ENCODE measurements at places on chromosomes 11 and 22.

DNA sequence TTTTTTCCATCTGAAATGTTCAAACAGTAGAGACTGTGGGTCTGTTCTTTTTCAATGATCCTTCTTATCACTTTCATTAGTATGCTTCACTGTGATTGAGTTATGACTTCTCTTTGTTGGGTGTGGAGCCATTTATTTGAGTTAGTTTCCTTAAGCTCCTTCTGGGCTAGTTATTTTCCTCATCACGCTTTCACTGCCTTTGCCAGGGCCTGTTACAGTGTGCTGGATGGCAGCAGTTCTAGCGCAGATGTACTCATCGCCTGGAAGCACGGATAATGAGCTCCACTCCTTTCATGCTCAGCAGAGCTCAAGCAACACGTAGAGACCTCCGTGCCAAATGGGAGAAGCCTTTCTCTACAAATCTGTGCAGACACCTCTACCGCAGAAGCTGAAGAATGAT lies 7.0 kb upstream of the ARHGAP42 start:
- DNase-seq: no peak

- no peak for DNase-seq
These were observed 15.2 kb upstream of the SLC6A5 start for GRCh38 chr11:20584093-20584774.

DNA sequence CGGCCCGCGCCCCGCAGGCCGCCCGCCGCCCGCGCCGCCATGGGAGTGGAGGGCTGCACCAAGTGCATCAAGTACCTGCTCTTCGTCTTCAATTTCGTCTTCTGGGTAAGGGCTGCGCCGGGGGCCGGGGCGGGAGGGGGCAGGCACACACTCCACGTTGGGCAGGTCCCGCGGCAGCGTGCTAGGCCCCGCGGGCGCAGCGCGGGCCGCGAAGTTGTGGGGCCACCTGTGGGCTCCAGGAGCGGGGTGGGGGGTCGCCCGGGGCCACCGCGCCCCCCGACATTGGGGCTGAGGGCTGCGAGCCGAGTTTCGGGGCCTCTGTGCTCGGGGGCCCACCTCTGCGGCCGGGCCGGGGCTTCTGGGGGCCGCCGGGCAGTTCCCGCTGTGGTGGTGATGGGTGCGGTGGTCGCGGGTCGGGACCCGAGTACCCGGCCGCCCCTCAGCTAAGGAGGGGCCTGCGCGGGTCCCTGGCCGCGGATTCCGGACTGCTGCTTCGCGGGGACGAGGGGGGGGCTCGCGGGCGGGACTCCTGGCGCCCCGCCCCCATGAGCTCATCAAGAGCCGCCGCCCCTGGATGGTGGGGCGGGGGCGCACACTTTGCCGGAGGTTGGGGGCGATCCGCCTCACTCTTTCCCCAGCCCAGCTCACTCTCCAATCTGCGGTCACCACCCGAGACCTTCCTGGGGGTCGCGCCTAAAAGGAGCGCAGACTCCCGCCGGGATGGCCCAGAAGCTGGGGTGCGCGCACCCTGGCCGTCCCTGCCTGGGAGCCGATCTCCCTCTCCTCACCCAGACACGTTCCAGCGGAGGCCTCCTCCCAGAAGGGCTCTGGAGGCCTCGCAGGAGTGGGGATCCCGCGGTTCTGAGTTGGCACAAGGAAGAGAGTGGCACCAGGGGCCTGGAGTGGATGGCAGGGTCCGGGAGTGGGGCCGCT lies 667 bp downstream of the CD81 start:
- peak; percentile 51 for DNase-seq

DNA sequence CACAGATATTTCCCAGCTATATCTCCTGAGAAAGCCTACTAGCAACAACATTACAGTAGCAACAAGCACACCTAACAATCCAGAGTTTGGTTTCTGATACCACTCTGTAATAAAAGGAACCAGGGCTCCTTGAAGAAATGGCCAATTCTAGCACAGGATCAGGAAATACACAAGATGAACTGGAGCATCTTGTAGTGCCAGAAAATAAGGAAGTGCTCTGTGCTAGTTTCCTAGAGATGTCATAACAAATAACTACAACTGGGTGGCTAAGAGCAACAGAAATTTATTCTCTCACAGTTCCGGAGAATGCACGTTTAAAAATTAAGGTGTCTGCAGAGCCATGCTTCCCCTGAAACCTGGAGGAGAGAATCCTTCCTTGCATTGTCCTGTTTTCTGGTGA lies 217.8 kb downstream of the KIRREL3 start:
- DNase-seq: no peak

DNA sequence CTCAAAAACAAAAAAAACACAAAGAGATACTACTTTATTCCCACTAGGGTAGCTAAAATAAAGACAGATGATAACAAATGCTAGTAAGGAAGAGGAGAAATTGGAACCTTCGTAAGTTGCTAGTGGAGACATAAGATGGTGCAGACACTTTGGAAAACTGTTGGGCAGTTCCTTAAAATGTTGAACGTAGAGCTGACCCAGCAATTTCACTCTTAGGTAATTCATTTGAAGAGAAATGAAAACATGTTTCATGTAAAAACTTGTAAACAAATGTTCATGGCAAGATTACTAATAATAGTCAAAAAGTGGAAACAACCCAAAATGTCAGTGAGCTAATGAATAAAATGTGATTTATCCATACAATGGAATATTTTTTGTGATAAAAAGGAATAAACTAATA lies 29.2 kb upstream of the ACAT1 start:
- DNase-seq: no peak

GRCh38 chr11:10526974-10527918 lies 13.7 kb downstream of the RNF141 start:
- DNase-seq: no peak

DNA sequence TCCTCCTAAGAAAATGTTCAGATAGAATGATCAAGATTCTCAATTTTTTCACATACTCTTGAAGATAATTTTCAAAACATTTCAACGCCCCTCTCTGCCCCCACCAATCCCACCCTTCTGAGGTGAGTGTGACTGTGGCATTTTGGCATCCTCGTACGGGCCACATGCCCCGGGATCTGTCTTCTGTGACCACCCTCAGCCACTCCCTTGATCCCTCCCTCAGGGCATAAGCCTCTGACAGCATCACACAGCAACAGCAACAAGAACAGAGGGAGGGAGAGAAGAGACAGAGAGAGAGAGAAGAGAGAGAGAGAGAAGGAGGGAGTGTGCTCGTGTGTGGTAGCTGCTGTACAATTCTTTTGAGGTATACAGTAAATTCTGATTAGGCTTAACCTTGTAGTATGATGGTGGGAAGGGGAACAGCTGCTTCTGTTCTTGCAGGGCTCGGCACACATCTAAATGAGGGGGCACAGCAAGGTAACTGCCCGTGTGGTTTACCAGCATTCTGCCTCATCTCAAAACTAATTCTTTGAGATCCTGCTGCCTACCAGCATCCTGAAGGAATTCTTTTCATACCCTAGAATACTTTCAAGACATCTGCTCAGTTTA lies 21.4 kb downstream of the SCUBE2 start:
- DNase-seq: no peak

DNA sequence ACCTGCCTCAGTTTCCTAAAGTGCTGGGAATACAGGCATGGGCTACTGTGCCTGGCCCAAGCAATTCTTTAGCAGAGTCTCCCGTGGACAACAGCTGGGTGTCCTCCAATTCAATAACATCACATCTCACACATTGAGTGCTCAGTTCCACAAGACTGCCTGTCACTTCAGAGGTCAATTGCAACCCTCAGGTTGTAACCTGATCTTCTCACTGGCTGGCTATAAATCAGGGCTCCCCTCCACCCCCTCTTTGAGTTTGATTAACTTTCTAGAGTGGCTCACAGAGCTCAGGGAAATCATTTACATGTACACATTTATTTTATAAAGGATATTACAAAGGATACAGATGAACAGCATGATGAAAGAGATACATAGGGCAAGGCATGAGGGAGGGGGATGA lies 68.1 kb downstream of the MCHR1 start:
- no peak for DNase-seq

DNA sequence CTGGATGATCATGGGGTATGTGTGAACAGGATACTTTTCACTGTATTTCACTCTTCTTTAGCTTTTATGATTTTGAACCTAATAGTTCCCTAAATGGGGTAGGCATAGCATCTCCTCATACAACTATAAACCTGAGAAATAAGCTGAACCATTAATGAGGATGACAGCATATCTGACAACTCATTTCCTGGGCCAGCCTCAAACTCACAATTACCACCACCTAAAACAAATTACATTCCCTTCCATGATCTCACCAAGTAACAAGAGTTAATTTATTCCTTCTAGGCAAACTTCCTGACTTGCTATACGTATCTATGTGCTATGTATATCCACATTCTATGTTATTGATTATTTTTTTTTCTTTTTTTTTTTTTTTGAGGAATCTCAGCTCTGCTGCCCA lies 23.0 kb downstream of the SIK3 start:
- DNase-seq: no peak

- no peak for DNase-seq
These were observed 22.5 kb downstream of the MYO18B start for GRCh38 chr22:25764270-25765015.

- DNase-seq: no peak
These were observed 18.4 kb upstream of the CTSD start for GRCh38 chr11:1782031-1782590.

DNA sequence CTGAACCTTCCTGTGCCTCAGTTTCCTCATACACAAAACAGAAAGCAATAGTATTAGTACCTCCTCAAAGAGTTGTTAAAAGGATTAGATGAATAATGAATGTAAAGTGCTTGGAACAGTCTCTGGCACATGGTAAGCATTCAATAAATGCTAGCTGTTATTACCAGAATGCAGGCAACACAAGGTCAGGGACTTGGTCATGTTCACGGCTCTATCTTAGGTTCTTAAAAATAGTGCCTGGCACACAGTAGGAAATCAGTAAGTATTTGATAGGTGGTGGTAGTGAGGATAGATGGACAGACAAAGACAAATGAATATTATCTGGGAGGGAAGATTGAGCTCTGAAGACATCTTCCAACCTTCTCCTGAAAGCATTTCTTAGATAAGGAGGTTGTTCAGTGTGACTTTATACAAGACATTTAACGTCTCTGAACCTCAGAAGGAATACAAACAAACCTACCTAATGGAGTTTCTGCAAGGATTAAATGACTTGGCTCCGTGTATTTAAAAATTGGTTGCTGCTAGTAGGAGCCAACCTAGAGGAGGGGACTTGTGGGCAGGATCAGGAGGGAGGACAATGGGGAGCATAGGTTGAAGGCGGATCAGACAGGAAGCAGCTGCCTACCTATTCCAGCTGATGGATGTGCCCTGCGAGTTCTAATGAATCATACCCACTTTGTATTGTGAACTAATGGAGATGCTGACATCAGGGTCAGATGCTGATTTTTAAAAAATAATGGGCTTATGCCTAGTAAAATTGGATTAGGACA lies 94.1 kb downstream of the DBX1 start:
- no peak for DNase-seq

DNA sequence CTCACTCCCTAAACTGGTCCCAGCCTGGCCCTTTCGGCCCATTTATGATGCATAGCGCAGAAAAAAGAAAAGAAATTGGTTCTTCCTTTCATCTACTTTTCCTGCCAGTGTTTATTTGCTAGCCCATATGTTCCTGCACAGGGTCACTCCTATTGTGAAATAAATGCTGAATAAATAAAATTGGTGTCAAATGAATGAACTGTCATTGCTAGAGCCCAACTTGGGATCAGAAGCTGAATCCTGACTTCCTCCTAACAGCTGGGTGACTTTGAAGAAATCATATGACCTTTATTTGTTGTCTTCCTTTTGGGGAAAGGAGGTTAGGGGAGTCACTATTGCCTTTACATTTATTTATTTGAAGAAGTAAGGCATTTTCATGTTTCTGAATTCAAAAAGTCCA lies 92.0 kb downstream of the PRR5L start:
- DNase-seq: no peak

DNA sequence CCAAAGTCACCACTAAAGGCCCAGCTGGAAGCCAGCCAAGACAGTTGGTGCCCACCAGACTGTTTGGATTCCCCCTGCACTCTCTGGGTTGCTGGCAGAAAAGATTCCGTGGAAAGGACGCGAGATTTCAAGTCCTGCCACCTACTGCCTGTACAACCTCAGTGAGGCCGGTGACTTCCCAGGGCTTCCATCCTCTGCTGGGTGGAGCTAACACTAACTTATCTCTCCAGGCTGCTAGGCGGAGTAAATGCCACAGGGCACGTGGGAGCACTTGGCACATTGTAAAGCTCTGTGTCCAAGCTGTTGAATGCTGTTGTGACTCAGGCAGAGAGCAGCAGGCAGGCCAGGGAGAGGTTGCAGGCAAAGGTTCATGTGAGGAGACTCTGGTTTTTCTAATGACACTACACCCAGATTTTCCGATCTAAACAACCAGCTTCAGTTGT lies 50.9 kb upstream of the CDON start:
- DNase-seq: no peak

- DNase-seq: no peak
These were observed 76.0 kb downstream of the EIF3M start for GRCh38 chr11:32659672-32660071.

DNA sequence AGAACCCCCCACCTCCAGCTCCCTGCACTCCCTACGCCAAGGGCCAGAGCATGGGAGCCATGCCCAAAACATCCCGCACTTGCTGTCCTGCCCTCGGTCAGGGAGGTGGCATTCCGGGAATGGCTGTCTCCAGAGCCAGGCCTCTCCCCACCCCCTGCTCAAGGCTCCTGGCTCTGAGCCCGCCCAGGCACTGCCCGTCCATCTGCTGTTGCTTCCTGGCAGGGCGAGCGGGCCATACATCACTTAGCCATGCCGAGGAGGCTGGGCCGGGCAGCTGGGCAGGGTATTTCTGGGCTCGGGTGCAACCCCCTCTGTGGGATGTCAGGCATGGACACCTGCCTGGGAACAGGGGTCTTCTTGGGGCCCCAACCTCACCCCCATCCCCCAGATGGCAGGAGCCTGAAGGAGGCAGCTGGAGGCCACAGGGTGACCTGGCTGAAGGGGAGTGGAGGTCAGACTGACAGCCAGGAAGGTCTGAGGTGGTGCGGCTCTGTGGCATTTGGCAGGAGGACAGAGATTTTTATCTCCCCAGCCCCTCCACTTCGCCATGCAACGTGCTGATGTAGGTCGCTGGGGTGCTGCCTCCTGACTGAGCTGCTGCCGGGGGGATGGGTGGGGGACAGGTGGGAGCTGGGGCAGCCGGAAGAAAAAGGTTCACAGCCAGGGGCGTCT lies 8.7 kb upstream of the CABP7 start:
- no peak for DNase-seq

GRCh38 chr22:20430720-20431510 lies 6.7 kb downstream of the SCARF2 start:
- peak; percentile 21 for DNase-seq

DNA sequence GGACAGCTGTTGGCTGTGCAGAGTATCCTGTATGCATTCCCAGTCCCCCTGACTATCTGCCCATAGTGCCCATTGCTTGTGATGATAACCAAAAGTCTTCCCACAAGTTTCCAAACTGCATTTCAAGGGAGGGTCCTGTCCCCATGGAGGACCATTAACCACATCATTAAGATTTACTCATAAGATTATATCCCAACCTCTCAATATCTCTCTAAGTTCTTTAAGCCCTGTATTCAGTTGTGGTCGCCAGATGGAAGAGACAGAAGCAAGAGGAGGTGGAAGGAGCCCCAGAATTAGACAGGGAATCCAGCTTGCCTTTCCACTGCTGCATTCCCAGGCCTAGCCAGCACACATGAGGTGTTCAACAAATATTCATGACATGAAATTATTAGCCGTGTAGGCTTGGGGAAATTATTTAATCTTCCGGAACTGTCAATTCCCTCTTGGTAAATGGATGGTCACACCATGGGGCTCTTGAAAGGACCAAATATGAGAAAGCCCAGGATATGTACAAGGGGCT lies 42.6 kb upstream of the TIMP3 start:
- DNase-seq: no peak

- DNase-seq: no peak
These were observed 7.0 kb downstream of the OVOL1 start for GRCh38 chr11:65793625-65794400.

Measured in NCI-H1930 (cell line).